ENCODE measurements at places on chromosomes 3 and 15.
A peak's percentile ranks its signal among the peaks of the same experiment; 100 is the strongest.

- DNase-seq, result no peak
Measured at GRCh38 chr3:37910671-37911400, 49.2 kb downstream of the CTDSPL start.

DNA sequence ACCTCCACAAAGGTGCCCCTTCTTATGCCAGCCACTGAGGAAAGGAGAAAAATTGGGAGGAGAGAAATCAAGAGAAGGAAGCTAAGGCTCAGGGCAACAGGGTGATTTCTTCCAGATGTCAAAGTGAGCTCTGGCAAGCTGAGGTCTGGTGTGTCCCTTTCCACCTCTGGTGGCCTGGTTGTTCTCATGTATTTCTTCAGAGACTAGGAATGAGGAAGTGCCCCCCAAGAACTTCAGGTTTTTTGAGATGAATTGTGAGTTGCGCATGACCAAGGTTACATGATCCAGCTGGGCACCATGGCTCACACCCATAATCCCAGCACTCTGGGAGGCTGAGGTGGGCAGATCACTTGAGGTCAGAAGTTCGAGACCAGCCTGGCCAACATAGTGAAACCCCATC lies 5.6 kb downstream of the RAB6B start:
- no peak for DNase-seq

- DNase-seq, result no peak
Measured at GRCh38 chr15:88619796-88620195, 1.3 kb upstream of the AEN start.

DNA sequence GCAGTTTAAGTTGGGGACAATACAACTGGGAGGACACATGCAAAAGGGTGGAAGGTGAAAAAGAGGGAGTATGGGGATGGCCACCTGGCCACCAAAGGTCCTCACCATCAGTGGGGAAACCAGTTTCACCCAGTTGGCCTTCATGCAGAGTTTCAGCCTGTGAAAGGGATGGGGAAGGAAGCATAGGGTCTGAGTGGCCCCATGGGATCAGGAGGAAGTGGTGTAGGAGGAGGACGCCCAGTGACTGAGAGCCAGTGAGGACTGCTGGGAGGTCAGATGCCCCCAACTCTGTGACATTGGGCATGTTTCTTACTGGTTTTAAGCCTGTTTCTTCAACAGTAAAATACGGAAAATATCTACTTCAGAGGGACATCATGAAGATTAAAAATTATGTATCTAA lies 16.3 kb downstream of the BCL2A1 start:
- no peak for DNase-seq

DNA sequence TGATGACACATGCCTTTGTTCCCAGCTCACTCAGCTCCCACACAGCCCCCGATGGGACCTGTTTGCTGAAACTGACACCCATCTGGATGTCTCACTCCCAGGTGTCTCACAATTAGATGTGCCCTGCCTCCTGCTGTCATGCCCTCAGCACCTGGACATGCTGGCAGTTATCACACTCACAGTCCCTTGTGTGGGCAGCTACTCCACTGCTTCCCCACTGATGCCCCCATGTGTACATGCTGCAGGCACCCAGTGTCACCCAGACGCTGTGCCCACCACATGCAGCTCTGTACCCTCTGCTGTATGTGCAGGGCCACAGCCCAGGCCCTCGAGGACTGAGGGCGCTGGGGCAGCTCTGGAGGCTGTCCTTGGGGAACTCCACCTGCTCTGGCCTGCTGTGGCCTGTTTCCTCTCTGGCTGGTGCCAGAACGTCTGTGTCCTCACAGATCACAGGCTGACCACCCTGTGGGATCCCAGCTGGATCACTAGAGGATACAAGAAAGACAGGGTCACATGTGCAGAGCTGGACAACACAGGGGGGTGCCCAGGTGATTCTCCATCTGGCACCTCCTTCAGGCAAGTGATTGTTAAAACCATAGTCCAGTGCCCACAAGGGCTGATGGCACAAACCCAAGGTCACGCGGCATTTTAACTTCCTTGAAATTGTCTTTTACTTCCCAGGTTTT lies 14.0 kb downstream of the C3orf22 start:
- no peak for DNase-seq

GRCh38 chr3:197327701-197328100 lies 29.3 kb upstream of the DLG1 start:
- no peak for DNase-seq

- no peak for DNase-seq
Measured at GRCh38 chr3:81311321-81311720, 450.1 kb downstream of the GBE1 start.

- no peak for DNase-seq
Measured at GRCh38 chr3:176759815-176760506, 437.3 kb downstream of the TBL1XR1 start.

- no peak for DNase-seq
Measured at GRCh38 chr3:46995901-46996562, 16.6 kb downstream of the NBEAL2 start.

- no peak for DNase-seq
Measured at GRCh38 chr3:193614430-193614829, 21.4 kb downstream of the OPA1 start.

- DNase-seq, result no peak
Measured at GRCh38 chr3:87161013-87161412, 66.1 kb upstream of the CHMP2B start.

GRCh38 chr15:31321418-31321817 lies 5.2 kb upstream of the KLF13 start:
- no peak for DNase-seq

- no peak for DNase-seq
Measured at GRCh38 chr3:120111898-120112297, 17.7 kb upstream of the GSK3B start.

GRCh38 chr3:108352176-108352575 lies 55.8 kb downstream of the HHLA2 start:
- DNase-seq, result no peak

GRCh38 chr15:94353488-94353820 lies 122.1 kb downstream of the MCTP2 start:
- DNase-seq, result no peak

GRCh38 chr3:120352017-120352416 lies 2.9 kb upstream of the LRRC58 start:
- no peak for DNase-seq

DNA sequence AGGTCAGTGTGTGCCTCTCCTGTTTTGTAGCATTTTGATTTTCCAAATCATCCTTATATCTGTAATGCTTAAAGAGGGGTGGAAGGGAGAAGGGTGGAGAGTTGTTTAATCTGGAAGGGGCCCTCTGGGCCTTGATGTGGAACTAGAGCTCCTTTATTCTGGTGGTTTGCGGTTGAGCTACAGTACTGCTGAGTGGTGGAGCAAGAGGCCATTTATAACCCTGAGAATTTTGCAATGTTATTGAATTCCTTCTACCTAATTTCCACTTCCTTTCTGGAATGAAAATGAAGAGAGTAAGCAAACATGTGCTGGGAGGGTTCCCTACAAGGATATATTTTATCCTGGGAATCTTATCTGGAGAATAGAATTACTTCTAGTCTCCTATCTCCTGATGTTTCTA lies 35.3 kb upstream of the TUBGCP5 start:
- DNase-seq, result no peak

DNA sequence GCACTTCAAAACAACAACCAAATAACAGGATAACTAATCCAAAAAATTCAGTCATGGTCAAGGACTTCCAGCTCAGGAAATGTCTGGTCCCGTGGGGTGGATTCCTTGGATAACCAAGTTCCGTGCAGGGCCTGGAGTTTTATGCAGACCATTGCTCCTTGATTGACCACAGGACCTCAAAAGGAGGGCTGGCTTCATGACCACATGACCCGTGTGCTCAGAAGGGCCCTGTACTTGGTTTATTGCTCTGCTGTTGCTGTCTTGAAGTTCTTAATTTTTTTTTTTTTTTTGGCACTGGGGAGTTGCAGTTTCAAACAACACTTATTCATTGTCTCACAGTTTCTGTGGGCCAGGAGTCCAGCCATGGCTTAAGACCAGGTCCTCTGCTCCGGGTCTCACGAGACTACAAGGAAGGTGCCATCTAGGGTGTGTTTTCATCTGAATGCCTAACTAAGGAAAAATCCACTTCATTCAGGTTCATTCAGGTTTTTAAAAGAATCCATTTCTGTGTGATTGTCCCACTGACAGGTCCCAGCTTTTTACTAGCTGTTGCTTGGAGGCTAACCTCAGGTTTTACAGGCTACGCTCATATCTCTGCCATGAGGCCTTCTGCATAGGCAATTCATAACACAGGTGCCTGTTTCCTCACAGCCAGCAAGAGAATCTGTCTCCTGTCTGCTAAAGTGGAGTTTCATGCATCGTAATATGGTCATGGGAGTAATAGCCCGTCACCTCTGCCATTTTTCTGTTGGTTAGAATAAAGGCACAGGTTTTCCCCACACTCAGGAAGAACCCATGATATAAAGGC lies 65.3 kb downstream of the FLNB start:
- no peak for DNase-seq

DNA sequence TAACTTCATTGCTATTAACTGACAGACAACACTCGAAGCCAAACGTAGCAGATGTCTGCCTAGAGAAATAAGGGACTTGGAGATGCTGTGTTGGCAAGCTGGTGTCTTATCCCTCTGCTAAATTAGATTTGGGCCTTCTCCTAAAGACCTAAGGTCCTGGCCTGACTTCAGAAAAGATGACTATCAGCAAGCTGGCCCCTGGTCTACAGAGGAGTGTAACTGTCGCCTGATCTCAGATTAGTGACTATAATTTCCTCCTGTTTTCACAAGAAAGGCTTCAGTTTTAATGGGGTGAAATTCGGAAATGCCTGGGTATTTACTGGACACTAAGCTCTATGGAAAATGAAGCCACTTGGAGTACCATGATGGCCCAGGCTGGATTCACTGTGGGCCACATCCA lies 53.1 kb upstream of the SLC7A14 start:
- DNase-seq, result no peak

GRCh38 chr3:158057666-158058065 lies 48.6 kb downstream of the SHOX2 start:
- no peak for DNase-seq

DNA sequence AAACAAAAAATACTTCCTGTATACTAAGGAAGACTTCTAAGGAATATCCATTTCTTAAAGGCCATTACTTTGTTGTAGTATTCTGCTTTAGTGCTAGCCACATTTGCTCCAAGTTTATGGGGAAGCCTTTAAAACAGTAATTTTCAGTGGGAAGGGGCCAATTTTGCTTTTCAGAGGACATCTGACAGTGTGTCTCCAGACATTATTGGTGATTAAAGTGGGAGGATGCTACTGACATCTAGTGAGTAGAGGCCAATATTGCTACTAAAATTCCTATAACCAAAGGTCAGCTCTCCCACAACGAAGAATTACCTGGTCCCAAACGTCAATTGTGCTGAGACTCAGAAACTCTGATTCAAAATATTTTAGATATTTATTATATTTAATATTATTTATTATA lies 24.8 kb downstream of the SLC28A2 start:
- DNase-seq, result no peak

DNA sequence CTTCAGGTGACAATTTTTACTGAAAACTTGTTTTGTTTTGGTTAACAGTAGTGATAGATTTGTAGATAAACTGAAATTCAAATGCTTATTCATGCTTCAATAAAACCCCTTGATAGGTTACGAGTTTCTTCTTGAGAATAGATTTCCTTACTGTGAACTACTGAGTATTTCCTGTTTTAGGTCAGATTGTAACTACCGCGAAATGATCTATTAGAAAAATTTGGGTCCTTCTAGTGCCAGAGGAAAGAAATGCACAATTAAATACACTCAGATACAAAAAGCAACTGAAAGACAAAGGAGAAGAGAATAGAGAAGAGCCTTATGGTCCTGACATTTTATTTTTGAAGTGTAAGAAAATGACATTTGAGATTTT lies 251.7 kb upstream of the TBL1XR1 start:
- no peak for DNase-seq

GRCh38 chr3:111761309-111761795 lies 97.7 kb upstream of the PHLDB2 start:
- DNase-seq, result no peak

DNA sequence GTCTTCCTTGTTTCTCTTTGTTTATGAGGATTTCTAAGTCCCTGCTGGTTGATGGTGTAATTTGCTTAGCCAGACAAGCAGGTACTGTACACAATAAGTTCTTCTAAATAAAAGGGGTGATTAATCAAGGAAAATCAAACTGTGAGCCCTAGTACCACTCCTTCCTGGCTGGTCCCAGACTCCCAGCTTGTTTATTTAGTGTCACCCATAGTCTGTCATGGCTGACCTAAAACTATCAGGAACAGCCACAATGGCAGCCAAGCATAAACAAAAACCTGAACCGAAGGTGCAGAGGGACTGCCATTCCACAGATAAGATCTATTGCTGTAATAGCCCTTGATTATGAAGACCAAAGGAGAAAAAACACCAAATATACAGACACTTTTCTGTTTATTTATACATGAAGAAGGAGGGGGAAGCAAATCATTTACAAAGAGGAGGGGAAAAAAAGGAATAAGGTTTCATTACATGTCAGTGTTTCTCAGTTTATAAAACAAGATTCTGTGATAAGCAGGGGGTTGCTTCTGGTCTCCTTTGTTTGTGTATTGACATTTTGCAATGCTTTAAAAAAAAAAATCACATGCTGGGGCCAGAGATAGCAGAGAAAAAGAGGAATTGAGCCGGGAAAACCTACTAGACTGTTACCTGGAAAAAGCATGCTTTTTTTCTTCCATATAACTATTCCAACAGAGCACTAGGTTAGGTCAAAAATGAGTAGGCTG lies 182.4 kb upstream of the DPH6 start:
- no peak for DNase-seq

- DNase-seq, result no peak
Measured at GRCh38 chr3:57385498-57385897, 93.0 kb upstream of the ASB14 start.

DNA sequence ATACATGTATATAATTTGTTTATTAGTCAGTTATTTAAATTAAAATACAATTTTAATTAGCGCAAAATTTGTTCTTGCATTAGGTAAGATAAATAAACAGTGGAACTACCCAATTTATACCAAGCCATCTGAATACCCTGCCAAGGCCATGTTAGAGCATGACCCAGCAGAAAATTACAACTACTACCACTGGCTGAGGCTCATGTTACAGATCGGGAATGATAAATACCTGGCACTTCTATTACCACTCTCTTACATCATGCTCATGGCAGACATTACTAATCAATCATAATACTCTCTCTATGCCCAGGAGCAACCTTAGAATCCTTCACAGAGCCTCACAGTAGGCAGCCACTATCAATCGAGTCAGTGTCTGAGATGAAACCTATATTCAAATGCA lies 21.2 kb upstream of the LMOD3 start:
- no peak for DNase-seq

GRCh38 chr15:89200182-89200581 lies 21.2 kb downstream of the RLBP1 start:
- DNase-seq, result no peak

DNA sequence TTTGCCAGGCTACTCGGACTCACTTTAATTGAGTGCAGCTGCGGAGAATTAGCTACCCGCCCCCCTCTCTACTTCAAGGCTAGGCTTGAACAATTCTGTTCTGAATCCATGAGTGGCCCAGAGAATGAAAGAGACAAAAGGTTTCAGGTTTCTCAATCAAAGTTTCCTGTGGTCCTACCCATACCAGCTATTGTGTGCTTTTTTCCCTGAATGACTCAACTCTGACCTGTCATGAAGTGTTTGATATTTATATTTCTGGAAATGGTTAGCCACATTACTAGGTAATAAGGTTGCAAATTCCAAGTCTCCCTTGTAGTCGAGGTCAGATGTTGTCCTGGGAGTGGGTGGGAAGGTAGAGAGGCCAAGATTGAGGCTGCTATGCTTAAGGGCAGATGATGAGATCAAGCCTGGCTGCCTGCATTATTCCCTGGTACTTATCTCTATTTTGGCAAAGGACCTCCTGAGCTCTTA lies 392.7 kb upstream of the TBL1XR1 start:
- DNase-seq, result peak; percentile 33

Data from T1000 (cell line).